ENCODE measurements at places on chromosomes 13 and 19.

DNA sequence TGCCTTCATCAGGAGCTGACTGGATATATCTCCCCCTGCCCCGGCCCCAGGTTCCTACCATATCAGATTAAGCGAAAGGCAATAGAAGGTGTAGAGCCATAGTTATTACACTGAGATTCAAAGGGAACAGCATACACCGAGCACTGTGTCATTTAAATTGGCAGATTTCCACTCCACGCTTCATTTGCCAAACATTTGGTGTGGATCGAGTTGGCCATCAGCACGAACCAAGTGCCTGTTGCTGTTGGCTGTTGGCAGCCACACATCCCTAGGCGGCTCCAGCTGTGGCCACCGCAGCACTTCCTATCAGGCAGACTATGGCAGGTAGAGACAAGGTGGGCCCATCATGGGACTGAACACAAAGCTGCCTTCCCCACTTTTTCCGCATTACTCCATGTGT lies 115.8 kb downstream of the CCNA1 start:
- no peak for DNase-seq

DNA sequence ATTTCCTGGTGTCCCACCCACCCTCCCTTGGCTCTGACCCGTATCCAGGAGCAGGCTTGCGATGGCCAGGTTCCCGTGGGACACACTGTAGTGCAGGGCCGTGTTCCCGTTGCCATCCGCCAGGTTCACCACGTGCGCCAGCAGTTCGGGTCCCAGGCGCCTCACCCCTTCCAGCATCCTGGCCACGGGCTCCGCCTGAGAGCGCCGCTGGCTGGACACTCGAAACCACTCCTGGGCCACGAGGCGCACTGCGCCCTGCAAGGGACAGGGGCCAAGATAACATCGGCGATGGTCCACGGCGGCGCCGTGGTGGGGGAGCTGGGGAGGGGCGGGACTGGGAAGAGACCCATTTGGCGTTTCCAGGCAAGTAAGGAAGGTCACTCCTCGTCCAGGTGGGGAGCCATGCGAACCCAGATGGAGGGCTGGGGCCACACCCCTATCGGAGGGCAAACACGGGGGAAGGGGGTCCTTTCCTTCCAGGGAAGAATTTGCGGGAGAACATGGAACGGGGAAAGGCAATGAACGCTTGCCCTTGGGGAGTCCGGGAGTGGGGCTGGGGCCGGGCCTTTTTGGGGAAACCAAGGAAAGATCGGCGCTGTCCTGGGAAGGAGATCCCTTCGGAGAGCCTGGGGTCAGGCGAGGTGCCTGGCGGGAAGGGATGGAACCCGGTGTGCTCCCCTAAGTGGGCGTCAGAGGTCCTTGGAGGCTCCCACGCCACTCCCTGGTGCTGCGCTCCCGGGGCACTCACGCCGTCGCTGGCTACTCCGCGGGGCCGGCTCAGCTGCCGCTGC lies 9.9 kb downstream of the KANK3 start:
- no peak for DNase-seq

- DNase-seq: no peak
Measured at GRCh38 chr19:6826281-6826920, 53.9 kb downstream of the VAV1 start.

- no peak for DNase-seq
Measured at GRCh38 chr19:38267761-38268483, 3.5 kb downstream of the SPINT2 start.

GRCh38 chr13:28478127-28478526 lies 16.8 kb downstream of the FLT1 start:
- no peak for DNase-seq

DNA sequence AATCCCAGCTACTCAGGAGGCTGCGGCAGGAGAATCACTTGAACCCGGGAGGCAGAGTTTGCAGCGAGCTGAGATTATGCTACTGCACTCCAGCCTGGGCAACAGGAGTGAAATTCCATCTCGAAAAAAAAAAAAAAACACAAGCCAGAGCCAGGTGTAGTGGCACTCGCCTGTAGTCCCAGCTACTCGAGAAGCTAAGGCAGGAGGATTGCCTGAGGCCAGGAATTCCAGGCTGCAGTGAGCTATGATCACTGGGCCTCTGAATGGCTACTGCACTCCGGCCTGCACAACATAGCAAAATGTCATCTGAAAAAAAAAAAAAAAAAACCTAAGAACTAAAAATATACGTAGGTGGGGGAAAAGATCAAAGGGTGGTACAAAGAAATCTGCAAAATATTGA lies 19.4 kb downstream of the EPS15L1 start:
- no peak for DNase-seq

DNA sequence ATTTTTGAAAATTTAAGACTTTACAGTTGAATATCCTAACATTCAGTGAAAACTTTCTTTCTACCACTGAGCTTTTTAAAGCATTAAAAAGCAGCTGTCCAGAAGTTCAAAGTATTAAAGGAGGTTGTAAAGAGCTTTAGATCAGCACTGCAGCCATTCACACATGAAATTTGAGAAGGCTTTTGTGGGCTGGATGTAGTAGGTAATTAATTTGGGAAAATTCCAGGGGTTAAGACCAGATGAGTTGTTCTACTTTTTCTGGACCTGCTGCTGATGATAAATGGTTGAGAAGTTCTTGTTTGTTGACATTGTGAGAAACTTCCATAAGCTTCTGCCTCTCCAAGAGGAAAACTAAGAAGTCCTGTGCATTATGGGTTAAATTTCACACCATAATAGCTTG lies 1779.6 kb upstream of the PRR20A start:
- no peak for DNase-seq
